ENCODE measurements at places on chromosomes 11 and 22. TPM values are rescaled to one million over a fixed set of nuclear protein-coding genes. Genes with fewer than 3 reads are reported as not detected.

Gene APOBEC3C
- 26.9 TPM for total RNA-seq

Gene TMPRSS13
- not detected for total RNA-seq

Gene GSTT2
- 0.15 TPM for total RNA-seq

Gene MICALL1
- 17.4 TPM for total RNA-seq

Gene NTM
- not detected for total RNA-seq

All from A549 treated with Hydrocortisone at 1 μM for 4 hours (cell line).